ENCODE measurements at places on chromosomes 6 and 20.
A peak's percentile ranks its signal among the peaks of the same experiment; 100 is the strongest.

- no peak for DNase-seq
Measured at GRCh38 chr6:113511100-113511499, 346.0 kb upstream of the MARCKS start.

GRCh38 chr6:118171852-118172251, 264.8 kb downstream of the SLC35F1 start:
- no peak for DNase-seq

DNA sequence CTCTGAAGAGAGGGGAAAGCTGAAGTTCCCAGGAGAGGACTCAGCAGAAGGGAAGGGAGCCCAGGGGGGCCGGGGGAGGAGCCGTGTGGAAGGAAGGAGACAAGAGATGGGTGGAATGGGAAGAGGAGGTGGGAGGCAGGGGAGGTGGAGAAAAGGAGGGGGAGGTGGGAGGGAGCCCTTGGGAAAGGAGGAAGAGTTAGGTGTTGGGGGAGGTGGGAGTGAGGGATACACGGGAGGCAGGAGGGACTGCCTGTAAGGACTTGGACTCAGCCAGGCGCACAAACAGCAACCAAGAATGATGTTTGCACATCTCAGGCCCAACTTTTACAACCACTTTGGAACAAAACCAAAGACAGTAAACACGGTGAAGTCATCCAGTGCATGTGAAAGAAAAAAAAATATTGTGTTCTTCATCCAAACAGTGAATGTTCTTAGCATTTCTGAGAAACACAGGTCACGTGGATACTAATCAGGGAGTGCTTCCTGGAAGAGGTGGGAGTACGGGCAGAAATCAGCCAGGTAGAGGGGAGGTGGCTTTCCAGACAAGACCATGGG, 17.4 kb upstream of the LSM14B start:
- no peak for DNase-seq

DNA sequence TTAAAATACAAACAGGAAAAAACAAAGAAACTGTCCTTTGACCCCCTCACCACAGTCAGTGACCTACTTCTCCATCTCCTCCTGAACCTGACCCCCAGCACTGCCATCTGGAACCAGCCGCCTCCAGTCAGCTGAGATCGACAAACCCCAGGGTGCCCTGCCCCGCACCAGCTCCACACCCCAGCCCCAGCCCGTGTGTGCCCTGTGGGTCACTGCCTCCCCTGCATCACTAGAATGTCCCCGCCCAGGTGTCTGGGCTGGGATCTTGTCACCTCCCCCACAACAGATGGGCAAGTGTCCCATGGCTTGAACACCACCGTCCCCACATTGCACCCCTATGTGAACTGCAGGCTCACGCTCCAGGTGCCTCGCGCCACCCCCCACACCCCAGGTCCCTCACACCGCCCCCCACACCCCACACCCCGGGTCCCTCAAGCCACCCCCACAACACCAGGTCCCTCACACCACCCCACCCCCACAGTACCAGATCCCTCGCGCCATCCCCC, 13.3 kb downstream of the TAF4 start:
- no peak for DNase-seq

GRCh38 chr6:164294047-164294784, 879.7 kb downstream of the QKI start:
- DNase-seq: no peak

- no peak for DNase-seq
Measured at GRCh38 chr6:142530566-142530965, 228.8 kb downstream of the ADGRG6 start.

DNA sequence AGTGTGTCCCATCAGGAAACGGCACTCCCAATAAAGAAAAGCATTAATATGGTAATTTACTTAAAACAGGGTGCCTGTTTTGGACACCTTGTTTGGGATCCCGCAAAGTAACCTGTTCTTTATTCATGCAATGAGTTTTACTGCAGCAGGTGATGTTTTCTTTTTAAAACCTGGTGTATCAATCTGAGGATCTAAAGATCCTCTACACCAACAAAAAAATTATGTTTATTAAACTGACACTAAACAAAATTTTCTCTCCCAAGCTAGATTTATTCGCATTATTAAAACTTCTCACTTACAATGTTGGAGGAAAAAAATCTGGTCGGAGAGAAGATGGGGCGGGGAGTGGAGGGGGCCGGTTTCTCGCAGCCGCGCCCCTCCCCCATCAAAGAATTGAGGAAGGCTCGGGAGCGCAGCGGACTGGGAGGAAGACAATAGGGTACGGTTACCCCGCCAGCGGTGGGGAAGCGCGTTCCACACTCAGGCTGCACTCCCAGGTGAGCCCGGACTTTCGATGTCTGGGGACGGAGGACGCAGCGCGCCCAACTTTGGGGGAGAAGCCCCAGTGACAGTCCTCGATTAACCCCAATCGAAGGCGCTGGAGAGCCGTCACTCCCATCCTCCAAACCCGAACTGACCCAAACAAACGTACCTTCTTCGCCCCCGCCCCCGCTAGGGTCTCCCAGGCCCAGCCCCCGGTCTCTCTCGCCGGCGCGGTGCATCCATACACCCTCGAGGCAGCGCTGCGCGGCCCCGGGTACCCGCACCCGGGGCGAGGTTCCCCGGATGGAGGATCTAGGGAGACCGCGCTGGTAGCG, 1.3 kb downstream of the CD24 start:
- DNase-seq: peak; percentile 49

GRCh38 chr6:129194306-129194941, 311.5 kb downstream of the LAMA2 start:
- no peak for DNase-seq

- DNase-seq: no peak
Measured at GRCh38 chr20:328027-328974, 2.9 kb downstream of the SOX12 start.

DNA sequence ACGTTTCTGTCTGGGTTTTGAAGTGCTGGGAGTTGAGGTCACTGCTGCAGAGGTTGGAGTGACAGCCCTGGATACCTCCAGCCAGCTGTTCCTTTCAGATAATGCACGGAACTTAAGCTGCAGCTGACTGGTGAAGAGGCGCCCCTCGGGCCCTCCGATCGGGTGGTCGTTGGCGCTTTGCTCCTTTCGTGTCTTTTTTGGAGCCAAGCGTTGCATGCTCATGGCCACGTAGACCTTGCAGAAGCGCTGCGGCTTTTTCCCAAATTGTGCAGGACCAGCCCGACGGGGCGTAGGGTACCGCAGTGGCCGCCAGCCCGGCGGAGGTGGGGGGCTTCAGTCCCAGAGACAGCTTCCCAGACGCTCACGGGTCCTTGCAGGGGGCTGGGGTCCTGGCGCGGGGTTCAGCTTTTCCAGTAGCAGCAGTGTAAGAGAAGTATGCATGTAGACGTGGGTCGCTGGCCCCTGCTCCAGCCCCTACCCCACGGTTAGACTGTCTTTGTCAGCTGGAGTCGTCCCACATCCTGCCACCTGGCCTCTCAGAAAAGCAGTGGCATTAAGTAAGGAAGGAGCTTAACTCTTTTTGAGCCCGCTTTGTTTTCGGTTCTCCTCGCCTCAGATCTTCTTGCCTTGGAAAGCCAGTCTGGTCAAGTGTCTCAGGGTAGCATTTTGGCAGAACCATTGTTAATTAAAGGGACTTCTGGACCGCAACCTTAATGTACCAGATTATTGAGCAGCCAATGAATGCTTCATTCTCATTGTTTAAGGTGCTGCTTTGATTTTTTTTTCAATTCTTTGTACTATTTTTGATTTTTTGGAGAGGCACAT, 838 bp downstream of the TNFAIP3 start:
- peak; percentile 34 for DNase-seq

DNA sequence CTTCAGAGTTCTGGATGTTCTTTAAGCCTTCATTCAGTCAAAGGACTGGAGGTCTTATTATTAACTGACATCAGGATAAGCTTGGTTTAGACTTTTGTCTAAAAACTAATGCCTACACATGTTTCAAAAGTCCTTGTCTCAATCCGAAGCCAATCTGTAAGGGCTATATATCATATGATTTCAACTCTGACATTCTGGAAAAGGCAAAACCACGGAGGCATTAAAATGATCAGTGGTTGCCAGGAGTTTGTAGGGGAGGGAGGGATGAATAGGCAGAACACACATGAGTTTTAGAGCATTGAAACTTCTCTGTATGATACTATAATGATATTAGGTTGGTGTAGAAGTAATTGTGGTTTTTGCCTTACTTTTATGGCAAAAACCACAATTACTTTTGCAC, 1285.8 kb upstream of the CITED2 start:
- no peak for DNase-seq

- DNase-seq: no peak
Measured at GRCh38 chr20:47358039-47358671, 1.7 kb upstream of the ZMYND8 start.

- DNase-seq: no peak
Measured at GRCh38 chr20:8005033-8005432, 14.5 kb downstream of the TMX4 start.

DNA sequence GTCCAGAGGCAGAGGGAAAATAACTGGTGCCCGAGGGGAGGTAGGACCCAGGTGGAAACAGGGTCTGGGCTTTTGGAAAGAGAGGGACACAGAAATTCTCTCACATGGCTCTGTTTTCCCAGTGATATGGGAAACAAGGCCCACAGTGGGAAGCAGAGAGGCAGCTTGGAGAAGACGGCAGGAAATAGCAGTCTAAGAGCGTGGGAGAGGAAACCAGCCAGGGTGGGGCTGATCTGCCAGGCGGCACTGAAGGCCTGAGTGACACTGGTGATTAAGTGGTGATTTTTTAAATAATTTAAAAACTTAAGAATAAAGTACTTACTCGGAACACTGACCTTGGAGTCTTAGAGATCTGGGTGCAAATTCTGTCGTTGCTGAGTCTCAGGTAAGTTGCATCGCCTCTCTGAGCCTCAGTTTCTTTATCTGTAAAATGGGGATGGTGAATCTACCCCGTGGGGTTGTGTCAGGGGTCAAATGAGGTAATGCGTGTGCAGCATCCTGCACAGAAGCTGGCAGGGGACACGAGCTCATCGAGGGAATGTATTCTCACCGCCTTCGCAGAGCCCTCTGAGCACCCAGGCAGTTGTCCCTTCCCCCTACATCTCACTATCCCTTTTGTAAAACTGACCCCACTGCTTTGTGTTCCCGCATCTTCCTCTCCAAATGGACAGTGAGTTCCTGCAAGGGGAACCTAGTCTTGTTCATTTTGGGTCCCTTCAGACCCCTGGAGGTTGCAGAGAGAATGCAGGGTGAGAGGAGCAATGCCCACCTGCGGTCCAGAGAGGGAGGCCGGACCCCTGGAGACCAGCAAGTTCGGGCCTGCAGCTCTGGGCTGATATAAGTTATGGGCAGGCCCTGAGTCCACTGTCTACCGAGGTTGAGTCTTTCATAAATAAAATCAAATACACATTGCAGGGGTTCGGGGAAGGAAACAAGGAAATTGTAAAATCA, 228.6 kb upstream of the PMEPA1 start:
- DNase-seq: no peak

DNA sequence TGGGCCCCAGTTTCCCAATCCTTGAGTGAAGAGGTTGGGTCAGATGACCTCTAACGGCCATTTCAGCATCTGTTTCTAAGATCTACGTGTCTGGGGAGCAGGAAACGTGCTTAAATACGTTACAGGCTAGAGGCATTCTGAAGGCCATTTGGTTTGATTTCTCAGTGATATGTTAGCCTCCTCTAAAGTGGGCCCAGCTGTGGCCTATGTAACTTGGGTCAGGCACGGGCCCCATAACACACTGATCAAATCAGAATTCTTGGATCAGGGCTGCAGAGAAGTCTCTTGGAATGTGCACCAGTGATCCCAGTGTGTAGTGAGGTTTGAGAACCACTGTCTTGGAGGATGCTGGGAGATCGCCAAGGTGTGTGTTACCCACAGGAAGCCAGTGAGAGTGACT, 36.1 kb upstream of the TGM3 start:
- DNase-seq: no peak
